HT1080 (cell line): ENCODE measurements at places on chromosomes 13 and 19.

- DNase-seq: no peak
Observed at GRCh38 chr13:43936647-43937046, 56.9 kb downstream of the LACC1 start.

GRCh38 chr19:292281-292884 is 1.2 kb upstream of the PLPP2 start:
- no peak for DNase-seq

DNA sequence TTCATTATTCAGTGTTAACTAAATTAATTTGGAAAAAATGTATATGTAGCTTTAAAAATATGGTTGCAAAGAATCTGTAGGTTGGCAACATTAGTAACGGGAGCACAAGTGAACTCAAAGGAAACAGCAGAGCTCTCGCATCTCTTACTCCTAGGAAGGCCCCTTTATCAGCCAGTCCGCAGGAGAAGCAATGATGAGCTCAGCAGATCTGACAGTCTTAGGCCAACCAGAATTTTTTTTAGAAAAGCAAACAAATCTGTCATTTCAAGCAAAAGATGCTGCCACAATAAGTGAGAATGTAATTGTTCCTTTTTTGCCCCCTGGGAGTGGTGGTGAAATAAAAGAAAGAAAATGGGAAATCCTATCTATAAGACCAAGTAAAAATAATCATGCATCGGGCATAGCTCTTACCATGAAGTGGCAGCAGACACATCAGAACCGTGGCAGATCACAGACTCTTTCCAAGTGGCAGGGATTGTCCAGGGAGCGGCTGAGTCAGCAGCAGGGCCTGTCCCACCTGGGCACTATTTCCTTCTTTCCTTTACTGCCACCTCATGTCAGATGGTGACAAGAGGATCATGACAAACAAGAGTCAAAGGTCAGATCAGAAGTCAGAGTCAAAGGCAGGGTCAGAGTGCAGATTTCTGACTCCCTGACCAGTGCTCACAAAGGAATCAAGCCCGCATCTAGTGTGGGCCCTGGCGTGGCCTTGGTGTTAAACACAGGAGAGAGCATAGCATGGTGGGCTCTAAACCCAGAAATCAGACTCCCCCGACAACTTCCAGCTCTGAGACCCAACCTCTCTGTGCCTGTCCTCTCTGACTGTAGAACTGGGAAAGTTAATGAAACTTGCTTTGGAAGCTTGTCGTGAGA is 84.0 kb upstream of the MTIF3 start:
- no peak for DNase-seq

DNA sequence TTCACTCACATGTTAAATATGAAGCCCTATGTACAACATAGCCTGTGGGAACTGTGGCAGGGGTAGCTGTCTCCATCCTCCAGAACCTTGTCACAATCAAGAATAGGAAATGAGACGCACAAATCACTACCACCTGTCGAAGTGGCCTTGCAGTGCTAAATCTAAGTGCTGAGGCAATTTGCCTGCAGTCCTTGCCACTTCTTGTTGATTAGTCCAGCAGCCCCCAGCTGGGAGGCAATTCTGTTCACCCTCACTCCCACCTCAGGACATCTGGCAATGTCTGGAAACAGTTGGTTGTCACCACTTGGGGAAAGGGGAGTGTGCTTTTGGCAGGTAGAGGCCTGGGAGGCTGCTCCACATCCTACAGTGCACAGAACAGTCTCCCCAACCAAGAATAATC is 10.7 kb downstream of the RFX2 start:
- DNase-seq: no peak
